ENCODE measurements at places on chromosomes 6 and 20.

DNA sequence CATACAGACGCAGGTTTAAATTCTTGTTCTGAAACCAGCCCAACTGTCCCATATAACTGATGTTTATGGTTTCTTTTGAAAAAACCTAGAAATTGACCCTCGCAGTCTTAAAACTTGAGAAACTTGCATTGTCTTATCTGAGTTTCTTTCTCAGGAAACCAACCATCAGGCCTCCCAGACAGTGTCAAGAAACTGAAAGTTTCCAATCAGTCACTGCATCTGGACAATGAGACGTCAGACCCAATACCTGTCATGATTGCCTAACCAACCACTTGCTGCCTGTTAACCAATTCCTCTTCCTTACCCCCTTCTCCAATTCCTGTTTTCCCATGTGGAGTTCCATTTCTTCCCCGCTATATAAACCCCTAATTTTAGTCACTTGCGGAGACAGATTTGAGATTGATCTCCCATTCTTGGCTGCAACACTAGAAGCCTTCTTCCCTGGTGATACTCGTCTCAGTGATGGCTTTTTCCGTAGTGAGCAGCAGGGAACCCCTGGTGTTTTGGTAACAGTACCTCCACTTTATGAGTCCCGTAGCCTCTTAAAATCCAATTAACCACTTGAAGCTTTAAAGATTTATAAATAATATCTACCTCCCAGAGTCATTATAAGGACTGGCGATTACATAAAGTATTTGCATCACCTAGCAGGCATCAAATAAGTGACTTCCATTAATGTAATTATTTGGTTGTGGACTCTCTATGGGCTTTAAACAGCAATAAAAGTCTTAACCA is 49.3 kb downstream of the GPR63 start:
- no peak for DNase-seq

DNA sequence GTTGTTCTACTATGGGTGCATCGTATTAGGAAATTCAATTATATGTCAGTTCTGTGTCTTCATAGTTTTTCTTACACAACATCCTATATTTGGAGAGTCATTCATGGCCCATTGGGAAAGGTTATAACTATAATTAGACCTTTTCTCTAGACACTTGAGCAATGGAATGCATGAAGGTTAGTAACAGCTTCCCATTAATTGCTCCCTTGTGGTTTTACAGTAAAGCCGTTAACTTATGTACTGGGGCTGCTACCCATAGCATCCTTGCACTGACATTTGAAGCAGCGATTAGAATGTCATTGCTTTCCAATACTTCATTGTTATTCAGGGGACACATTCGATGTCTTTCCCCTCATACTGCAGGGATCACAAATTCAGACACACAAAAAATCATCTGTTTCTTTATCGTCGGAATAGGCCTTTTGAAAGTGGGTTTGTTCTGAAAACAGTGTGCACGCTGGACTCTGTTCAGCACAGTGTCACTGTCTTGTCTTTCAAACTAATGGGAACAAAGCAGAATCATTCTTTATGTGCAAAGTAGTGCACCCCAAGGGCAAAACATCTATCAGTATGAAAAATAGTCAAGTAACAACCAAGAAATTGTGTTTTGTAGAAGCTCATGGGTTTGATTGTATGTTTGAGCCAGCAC is 634.3 kb upstream of the MAP3K7 start:
- no peak for DNase-seq

GRCh38 chr20:36407199-36407733 is 101.1 kb downstream of the DLGAP4 start:
- no peak for DNase-seq

GRCh38 chr6:5174244-5174643 is 86.5 kb downstream of the LYRM4 start:
- peak; percentile 48 for DNase-seq

DNA sequence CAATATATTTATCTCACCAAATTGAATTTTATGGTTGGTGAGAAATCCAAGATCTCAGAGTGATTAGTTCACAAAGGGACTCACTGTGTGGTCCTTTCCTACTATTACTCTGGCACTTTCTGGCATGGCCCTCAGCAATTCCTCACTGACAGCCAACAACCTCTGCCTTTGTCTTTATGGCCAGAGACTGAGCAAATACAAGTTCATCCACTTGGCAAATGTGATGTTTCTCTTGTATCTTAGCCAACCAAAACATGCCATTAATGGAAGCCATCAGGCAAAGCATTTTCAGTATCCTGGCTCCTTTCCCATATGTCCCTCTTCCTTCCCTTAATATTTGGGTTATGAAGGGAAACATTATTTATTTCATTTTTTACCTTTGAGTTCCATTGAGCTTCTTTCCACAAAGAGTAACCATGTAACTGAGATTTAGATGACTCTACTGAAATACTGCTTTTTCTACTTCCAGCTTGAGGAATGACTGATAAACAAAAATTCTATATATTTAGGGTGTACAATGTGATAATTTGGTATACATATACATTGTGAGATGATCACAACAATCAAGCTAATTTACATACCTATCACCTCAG is 30.8 kb upstream of the SMLR1 start:
- DNase-seq, result no peak

- no peak for DNase-seq
Measured at GRCh38 chr6:74069089-74069581, 373.1 kb downstream of the CD109 start.

DNA sequence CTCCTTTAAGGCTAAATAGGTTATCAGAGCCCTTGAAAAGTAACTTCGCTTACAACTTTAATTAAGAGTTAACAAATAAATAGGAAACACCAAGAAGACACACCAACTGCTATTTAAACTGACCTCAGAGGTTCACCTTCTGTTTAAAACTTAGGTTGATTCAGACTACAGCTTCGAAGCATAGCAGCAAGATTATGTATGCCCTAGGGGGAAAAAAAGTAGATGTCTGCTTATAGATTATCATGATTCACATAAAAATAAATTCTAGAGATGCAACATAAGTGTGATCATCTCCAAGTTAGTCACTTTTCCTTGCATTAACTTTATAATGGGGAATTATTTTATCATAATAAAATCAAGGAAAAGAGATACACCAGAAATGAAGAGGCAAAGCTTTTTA is 8.9 kb downstream of the PNISR start:
- no peak for DNase-seq

- DNase-seq, result no peak
Measured at GRCh38 chr6:31775184-31775583, 1.9 kb downstream of the VWA7 start.

GRCh38 chr20:25135031-25135430 is 53.1 kb upstream of the VSX1 start:
- no peak for DNase-seq

- DNase-seq, result no peak
Measured at GRCh38 chr20:5821627-5822215, 71.5 kb downstream of the SHLD1 start.

DNA sequence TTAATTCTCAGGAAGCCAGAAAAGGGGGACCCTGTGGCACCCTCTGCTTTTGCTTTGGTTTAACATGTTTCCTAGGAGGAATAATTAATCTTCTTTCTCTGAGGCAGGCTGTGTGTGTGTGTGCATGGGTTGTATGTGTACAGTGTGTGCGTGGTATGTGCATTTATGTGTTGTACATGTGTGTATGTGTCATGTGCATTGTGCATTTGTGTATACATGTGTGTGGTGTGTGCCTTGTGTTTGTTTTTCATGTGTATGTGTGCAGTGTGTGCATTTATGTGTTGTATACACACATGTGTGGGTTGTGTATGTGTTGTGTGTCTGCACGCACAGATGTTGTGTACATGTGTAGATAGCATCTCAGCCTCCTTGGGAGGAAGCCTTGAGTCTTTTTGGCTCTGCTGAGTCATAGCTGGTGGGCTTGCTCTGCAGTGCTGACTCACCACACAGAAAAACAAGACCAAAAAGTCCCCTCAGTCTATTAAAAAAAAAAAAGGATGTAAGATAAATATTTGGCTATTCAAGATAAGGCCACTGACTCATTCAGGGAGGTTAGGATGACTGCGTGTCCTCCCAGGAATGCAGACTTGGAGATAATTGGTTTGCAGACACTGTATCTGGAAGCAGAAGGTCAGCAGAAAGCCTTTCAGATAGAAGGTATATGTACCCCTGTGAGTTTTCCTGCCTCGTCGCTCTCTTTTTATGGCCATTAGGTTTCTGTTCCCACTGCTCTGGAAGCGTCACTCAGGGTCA is 58.6 kb downstream of the SYNJ2 start:
- DNase-seq, result no peak

DNA sequence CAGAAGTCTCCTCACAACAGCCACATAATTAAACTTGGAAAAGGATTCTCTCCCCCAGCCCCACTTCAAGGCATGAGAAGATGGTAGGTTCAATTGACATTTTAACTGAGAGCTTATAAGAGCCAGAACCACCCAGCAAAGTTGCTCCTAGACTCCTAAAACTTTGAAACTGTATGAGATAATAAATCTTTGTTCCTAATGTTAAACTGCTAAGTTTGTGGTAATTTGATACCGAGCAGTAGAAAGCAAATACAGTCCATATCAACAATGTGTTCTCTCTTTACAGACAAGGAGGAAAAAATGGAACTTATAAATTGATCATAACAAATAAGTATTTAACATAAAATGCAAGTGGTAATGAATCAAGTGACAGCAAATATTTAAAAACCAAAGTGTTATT is 831.8 kb downstream of the MAFB start:
- DNase-seq, result no peak

GRCh38 chr6:156686301-156686994 is 90.7 kb upstream of the ARID1B start:
- no peak for DNase-seq
